Stimulated activated naive CD4-positive, alpha-beta T cell (primary cell): ENCODE measurements at places on chromosomes 11 and 22.
A peak's percentile ranks its signal among the peaks of the same experiment; 100 is the strongest.

- no peak for DNase-seq
Measured at GRCh38 chr11:61961570-61962212, 5.7 kb downstream of the FTH1 start.

DNA sequence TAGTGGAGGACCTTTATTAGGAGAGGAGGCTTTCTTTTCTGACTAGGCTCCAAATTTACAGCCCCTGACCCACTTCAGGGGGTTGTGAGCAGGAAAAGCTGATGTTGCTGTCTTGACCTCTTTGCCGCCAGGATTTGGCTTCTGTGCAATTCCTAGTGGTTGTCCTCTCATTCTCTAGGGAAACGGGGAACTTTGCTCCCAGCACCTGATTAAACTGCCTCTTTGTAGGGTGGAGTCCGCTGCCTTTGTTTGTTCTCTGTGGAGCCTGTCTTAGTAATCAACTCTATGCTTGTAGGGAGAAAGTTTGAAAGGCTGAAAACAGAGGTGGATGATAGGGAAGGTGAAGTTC lies 16.3 kb downstream of the CTNND1 start:
- DNase-seq: no peak

DNA sequence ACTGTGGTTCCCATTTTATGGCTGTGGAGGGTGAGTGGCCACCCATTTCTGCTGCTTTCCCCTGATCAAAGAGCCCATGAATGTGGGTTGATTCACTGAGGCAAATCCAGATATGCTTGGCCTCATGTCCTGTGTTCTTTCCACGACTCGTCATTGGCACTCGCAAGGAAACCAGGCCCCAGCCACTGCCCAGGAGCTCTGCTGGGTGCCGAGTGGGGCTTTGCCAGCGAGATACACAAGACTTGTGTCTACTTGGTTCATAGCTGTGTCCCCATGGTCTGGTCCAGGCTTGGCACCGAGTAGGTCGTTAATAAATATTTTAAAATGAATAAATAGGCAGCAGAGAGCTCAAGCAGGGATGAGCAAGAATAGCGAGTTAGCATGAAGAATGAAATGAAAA lies 1291.5 kb downstream of the TBC1D22A start:
- DNase-seq: no peak

GRCh38 chr11:8178297-8178696 lies 9.5 kb upstream of the RIC3 start:
- DNase-seq: no peak

DNA sequence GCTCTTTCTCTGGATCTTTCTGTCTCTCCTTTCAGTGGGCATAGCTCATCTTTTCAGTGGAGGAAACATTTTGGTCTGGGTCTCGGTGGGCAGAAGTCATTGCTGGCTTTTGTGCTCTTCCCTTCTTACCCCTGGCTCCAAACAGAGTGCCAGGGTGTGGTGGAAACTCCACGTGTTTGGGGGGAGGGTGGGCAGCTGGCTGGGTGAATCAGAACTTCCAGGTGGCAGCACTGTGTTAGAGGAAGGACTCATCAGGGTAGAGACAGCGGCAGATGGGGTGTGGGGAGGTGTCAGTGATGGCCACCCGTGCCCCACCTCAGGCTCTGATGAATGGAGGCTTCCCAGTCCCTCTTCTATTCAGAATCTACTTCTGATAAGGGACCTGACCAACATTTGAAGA lies 114.0 kb downstream of the GRIK4 start:
- DNase-seq: no peak

DNA sequence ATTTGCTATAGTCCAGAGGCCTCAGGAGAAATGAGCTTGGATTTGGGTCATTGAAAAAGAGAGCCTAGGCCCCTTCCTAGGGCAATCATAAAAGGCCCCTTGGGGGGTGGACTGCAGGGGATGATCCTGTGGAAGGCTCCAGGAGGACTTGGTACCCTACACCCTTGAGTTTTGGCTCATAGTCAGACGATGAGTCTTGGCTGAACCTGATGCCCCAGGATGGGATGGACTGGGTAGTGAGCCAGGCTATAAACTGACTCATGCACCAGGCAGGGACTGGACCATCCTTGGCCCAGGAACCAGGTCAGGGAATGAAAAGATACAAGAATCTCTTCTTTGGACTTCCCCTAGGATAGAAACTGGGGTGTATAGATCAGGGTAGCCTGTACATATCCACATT lies 54.2 kb downstream of the NAV2 start:
- no peak for DNase-seq

GRCh38 chr11:120704256-120704750 lies 192.8 kb downstream of the GRIK4 start:
- DNase-seq: no peak

DNA sequence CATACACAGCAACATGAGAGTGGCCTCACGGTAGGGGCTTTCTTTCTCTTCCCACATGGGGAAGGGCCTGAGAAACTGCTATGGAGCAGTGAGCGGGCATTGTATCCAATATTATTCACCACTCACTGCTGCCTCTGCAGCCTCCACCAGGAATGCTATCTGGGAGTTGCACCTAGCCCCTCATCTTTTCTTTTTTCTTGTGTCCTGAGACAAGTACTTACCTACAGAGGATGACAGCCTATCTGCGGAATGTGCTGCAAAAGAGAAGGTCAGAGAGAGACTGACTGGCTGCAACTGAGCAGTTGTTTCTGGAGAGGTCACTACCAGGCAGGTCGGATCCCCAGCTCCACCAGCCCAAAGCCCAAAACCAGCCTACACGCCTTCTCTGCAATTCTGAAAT lies 52.1 kb upstream of the HTATIP2 start:
- no peak for DNase-seq

- DNase-seq: no peak
Measured at GRCh38 chr22:21731503-21731902, 4.1 kb downstream of the YPEL1 start.

- no peak for DNase-seq
Measured at GRCh38 chr11:9313648-9314290, 624 bp downstream of the TMEM41B start.

- DNase-seq: no peak
Measured at GRCh38 chr11:18449251-18449650, 6.4 kb upstream of the LDHAL6A start.

- DNase-seq: no peak
Measured at GRCh38 chr11:42234451-42234951, 775.0 kb upstream of the LRRC4C start.

GRCh38 chr11:15171956-15172355 lies 57.2 kb downstream of the INSC start:
- DNase-seq: no peak

GRCh38 chr22:44279069-44279360 lies 33.7 kb downstream of the SHISAL1 start:
- no peak for DNase-seq

- no peak for DNase-seq
Measured at GRCh38 chr22:29124777-29125442, 52.1 kb downstream of the KREMEN1 start.

DNA sequence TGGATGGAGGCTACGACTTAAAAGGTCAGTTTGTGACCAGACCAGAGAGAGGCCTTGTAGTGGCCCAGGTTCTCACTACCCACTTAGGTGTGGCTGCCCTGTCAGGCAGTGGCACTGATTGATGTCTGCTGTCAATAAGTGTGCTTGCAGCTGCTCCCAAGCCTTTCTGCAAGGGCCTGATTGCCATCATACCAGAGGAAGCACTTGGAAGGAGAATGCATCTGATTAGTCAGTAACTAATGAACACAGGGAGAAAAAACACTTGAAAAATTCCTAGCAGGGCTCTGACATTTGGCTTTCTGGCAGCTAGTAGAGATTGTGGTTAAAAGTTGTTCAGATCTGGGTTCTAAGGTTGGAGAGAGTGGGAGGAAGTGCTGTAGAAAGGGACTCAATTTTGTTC lies 107.5 kb downstream of the NAV2 start:
- no peak for DNase-seq

- no peak for DNase-seq
Measured at GRCh38 chr11:34308049-34308912, 49.5 kb downstream of the ABTB2 start.

- DNase-seq: no peak
Measured at GRCh38 chr11:80103142-80103859, 662.5 kb upstream of the TENM4 start.

- no peak for DNase-seq
Measured at GRCh38 chr11:108915666-108916065, 250.8 kb downstream of the DDX10 start.

DNA sequence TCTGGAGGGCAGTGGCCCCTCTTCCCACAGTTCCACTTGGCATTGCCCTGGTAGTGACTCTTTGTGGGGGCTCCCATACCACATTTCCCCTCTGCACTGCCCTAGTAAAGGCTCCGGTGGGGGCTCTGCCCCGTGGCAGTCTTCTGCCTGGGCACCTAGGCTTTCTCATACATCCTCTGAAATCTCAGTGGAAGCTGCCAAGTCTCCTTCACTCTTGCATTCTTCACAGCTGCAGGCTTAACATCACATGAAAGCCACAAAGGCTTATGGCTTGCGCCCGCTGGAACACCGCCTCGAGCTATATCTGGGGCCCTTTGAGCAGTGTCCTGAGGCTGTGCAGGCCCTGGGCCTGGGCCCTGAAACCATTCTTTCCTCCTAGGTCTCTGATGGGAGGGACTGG lies 25.3 kb downstream of the PLEKHB1 start:
- no peak for DNase-seq

GRCh38 chr11:67631853-67632174 lies 2.1 kb upstream of the NUDT8 start:
- DNase-seq: no peak

DNA sequence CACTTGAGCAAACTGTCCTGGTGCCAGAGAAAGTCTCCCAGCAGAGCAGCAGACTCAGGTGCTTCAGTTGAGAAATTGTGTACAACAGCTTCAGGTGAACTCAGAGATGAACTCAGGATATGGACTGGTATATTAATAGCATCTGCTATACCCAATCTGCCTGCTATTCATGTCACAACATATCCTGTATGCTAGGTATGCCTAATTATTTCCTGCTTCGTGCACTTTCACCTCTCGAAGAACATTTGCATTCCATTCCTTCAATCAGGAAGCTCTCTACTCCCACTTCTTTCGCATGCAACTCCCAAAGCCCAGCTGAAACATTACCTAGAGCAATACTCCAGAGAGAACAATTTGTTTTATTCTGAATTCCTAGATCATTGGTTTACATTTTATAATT lies 207.7 kb downstream of the KCNA4 start:
- DNase-seq: no peak

DNA sequence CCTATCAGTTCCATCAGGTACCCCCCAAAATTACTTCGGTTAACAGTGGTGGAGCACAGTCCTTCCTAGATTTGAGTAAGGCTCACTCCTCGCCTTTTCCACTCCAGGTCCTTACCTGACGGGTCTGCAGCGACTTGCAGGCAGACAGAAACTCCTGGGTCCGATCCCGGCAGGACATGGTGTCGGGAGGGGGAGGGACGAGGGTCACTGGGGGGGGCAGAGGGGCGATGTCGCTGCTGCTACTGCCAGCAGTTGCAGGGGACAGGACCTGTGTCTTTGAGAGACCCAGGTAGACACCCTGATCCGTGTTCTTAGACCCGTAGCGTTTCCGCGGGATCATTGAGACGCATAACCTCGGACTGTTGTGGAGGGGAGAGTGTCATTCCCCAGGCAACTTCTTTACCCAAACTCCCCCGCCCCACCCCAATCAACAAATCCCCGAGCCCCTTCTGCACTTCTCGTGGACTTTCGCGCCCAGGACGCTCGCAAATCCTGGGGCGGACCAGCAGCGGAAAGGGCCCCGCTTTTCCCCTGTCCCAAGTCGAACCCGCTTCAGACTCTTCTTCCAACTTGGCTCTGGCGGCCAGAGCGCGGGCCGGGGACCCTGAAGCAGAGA lies 839 bp downstream of the STX5 start:
- peak; percentile 44 for DNase-seq

- no peak for DNase-seq
Measured at GRCh38 chr11:109036011-109036410, 371.1 kb downstream of the DDX10 start.

DNA sequence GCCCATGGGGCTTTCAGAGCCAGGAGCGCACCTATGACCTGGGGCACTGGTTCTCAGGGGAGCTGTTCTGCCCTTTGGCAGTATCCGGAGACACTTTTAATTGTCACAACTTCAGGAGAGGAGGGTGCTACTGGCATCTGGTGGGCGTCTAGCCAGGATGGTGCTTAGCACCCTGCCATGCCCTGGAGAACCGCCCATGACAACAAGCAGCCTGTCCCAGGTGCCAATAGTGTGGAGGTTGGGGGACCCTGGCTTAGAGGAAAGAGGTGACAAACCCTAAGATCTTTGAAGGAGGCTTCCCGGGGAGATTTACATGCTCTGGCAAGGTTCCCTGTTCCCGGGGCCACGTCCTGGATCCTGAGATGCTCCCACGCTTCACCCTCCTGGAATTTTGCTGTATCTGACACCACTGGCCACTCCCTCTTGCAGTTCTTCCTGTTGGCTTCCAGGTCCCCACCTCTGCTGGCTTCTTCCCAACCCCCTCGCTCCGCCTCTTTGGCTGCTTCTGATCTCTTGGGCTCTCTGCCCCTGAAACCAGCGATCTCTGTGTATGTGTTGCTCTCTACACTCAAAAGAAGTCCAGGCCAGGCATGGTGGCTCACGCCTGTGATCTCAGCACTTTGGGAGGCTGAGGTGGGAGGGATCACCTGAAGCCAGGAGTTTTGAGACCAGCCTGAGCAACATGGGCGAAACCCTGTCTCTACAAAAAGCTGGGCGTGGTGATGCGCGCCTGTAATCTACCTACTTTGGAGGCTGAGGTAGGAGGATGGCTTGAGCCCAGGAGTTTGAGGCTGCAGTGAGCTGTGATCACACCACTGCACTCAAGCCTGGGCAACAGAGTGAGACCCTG lies 31.1 kb downstream of the FADS3 start:
- DNase-seq: no peak

DNA sequence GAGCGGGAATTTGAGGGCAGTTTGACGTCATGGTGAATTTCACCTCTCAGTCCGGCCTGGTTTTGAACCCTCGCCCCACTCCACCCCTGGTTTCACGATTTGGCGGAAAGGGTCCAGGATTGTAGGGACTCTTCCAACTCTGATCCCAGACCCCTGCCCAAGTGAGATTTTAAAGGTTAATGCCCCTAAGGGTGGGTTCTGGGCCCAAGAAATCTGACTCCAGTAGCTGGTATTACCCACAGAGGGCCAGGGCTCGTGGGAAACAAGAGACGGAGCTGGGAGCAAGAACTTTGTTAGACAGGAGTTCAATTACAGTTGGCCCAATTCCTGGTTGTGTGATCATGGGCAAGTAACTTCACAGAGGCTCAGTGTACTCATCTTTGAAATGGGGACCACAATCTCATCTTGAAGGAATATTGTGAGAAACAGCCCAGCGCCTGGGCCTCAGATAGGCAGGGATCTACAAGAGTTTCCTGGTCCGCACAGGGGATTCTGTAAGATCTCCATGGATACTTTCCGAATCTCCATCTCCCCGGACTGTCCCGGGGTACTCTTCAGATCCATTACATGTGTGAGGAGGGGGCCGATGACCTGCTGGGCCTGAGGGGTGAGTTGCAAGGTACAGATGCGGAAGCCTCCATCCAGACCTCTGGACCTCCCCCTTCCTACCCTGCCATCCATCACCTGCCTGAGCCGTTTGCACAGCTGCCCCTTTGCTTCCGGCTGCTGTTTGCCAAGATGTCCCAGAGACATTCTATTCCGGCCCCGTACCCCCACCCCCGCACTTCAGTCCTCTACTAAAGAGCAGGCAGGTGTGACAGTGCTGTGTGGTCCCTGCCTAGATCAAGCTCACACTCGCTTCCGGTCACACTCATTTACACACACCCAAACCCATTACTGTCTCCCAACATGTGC lies 687 bp upstream of the CALCA start:
- no peak for DNase-seq
